ENCODE measurements at places on chromosomes 7 and 10. TPM values are rescaled to one million over a fixed set of nuclear protein-coding genes. Genes with fewer than 3 reads are reported as not detected.

Gene DENND11
- 6.9 TPM for total RNA-seq

DNA sequence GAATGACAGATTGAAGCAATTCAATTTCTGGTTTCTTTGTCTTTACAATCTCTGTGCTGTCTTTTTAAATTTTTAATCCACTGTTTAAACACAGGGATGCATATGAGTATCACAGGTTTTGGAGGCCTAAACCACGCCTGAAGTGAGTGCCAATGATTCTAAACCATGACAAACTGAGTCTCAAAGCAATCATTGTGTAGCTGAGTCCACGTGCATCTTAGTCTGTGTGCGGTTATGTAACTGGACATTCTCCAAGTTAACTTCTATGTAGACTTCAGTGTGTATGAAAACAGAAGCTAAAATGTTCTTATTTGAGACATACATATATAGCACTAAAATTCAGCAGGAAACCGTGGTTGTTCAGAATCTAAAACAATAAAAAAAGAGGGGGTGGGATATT, 79.3 kb upstream of the ST8SIA6 start:
- DNase-seq, result peak; percentile 40

- DNase-seq, result peak; percentile 19
These were observed 4.4 kb upstream of the FAM107B start for GRCh38 chr10:14779001-14779651.

- DNase-seq, result no peak
These were observed 45.0 kb downstream of the BICC1 start for GRCh38 chr10:58557714-58558113.

- no peak for DNase-seq
These were observed 54.3 kb downstream of the SMKR1 start for GRCh38 chr7:129556607-129557133.

Gene GPR146
- 3.3 TPM for total RNA-seq

Gene MUC12
- 0.51 TPM for total RNA-seq

DNA sequence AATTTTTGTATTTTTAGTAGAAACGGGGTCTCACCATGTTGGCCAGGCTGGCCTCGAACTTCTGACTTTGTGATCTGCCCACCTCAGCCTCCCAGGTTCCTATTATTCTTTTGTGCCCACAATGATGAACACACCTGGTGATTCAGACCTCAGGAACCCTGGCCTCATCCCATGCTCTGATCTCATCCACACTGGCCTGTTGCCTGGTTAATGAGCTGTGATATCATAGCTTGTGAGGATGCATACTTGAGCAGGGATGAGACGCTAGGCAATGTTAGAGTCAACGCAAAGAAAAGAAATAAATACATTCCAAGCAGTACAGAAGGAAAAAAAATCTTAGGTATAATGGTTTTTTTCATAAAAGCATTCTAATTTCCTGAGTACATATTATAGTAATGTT, 82.4 kb upstream of the RNF32 start:
- DNase-seq, result peak; percentile 91

DNA sequence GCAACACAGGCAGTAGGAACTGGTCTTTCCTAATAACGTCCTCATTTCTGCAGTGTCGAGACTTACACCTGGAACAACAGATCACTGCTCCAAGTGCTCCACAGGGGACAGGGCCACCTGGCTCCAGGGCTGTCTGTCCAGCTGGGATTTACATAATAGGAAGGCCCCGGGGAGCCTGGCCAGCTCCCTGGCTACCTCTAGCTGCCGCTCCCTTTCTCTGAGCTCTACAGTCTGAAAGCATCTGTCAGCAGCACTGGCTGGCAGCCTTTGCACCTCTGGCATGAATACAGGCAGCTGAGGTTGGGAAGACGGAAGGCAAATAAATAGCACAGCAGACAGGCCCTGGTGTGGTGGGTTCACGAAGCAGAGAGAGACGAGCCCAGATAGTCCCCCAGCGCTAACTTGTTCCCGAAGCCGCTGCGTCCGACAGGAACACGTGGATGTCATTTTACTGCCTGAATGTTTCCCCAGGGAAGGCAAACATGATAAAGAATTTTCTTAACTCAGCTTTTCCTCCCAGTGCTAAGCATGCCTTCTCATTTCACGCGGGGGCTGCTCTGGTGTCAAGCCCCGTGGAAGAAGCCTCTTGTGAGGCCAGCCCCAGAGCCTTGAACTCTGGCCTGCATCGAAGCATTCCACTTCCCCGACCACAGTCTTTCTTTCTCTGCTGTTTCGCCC, 105.4 kb downstream of the ITIH5 start:
- peak; percentile 21 for DNase-seq

Gene MARVELD1
- 12.1 TPM for total RNA-seq

Gene SUGCT
- total RNA-seq, result 16.5 TPM

DNA sequence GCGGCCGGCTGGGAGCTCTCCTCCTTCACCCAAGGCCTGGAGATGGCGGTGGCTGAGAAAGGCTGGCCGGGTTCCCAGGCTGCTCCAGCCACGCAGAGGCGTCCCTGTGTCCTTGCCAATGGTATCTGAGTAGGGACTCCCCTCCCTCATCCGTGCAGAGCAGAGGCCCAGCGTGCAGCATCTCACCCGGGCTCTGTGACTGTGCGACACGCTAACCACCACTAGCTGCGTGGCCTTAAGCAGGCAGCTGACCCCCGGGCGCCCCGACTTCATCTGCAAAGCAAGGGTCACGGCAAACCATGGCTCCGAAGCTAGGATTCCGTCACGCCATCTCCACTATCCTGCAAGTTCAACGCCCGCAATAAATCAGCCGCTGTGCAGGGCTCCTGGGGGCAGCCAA, 47.2 kb upstream of the TNRC18 start:
- DNase-seq, result no peak

GRCh38 chr10:1465418-1465911, 271.9 kb downstream of the ADARB2 start:
- DNase-seq, result no peak

- DNase-seq, result no peak
These were observed 240.8 kb downstream of the CDK14 start for GRCh38 chr7:90836937-90837336.

- no peak for DNase-seq
These were observed 66.3 kb upstream of the ETV1 start for GRCh38 chr7:14055813-14056212.

DNA sequence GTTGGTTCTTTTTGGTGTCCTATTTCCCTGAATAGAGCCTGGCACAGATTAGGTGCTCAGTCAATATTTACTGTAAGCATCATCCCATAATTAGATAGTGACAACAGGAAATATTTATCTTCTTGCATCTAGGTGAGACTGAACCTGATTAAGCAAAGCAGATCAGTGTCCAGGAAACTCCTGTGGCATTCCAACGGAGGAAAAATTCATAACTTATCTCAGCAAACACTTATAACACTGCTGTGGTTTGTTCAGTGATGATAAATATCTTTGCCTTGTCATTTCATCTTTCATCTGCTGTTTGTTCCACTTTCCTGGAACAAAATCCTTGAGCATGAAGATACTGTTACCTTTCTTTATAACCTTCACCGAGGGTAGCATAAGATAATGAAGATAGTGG, 1160.3 kb upstream of the AUTS2 start:
- DNase-seq, result no peak

- DNase-seq, result no peak
These were observed 78.9 kb upstream of the NXPH1 start for GRCh38 chr7:8354503-8354902.

DNA sequence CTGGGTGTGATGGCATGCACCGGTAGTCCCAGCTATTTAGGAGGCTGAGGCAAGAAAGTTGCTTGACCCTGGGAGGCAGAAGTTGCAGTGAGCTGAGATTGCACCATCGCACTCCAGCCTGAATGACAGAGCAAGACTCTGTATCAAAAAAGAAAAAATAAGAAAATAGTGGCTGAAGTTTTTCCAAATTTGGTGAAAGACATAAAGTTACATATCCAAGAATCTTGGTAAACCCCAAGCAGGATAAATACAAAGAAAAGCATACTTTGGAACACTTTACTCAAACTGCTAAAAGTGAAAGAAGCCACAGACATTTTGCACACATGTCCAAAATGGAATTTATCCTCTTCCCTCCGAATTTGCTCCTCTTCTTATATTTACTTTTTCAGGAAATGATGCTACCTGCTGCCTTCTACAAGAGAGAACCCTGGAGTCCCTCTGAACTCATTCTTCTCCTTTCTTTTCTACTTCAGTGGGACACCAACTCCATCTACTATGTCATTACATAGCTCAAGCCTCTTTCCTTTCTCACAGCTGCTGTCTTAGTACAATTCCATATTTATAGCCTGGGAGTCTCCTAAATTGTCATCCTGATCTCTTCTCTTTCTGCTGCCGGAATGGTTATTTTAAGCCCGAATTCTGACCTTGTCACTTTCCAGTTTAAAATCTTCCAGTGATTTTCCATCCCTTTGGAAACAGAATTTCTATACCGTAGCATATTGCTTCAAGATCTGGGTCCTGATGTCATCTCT, 17.3 kb upstream of the SMNDC1 start:
- no peak for DNase-seq

- DNase-seq, result no peak
These were observed 37.4 kb upstream of the XPNPEP1 start for GRCh38 chr10:109960682-109961081.

Gene HOXA3
- 1.5 TPM for total RNA-seq

- no peak for DNase-seq
These were observed 58.5 kb upstream of the CARD11 start for GRCh38 chr7:3102159-3102558.

Gene GIMAP1
- under 0.01 TPM for total RNA-seq

DNA sequence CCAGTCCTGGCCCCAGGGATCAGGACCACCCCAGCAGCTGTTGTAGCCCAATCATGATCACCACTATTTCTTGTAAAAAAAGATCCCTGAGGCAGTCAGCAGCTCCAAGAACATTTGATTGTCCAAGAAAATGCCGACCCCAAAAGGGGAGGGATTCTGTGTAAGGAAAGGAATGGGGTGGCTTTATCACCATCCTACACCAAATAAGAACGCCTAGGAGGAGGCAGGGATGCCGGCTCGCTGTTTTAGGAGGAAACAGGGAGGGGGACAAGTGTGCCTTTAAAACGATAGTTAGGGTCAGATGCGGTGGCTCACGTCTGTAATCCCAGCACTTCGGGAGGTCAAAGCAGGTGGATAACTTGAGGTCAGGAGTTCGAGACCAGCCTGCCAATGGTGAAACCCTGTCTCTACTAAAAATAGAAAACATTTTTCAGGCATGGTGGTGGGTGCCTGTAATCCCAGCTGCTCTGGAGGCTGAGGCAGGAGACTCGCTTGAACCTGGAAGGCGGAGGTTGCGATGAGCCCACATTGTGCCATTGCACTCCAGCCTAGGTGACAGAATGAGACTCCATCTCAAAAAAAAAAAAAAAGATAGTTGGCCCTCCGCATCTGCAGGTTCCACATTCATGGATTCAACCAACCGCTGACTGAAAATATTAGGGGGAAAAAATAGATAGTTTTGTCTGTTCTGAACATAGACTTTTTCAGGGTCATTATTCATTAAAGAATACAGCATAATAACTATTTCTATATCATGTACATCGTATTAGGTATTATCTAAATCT, 63.6 kb downstream of the PDIA4 start:
- no peak for DNase-seq

DNA sequence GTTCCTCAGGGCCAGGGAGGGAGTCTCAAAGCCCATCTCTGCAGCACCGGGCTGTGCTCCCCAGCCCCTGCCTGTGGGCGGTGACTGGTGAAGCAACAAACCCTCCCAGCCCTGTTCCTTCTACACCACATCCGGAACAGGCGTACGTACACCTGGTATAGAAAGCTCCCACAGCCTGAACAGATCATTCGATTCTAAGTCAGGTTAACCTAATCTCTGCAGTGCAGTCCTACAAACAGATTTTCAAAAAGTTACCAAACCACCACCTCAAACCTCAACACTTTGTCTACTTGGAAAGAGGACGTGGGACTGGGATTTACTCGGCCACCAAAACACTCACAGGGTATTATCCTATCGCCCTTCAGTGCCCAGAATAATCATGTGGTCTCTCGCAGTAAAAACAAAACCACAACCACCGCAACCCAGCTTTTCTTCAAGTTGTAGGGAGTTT, 238.4 kb downstream of the DIP2C start:
- no peak for DNase-seq

Gene SPDYE6
- not detected for total RNA-seq

GRCh38 chr7:24102988-24103387, 181.0 kb upstream of the NPY start:
- DNase-seq, result no peak

DNA sequence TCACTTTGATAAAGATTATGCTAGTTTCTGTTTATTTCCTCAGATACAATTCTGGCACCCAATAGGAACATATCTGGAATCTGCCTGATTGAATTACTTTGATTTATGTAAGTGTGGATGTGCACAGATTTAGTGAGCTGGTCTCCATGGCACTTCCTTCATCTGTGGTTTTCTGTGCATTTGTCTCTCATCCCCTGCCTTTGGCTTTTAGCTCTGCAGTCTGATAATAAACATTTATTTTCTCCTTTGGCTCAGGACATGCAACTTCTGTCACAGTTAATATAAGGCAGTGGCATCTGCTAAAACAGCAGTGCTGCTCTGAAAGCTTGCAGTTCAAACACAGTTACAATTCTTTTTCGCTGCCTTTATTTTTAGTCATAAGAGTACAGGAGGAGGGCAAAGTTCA, 273.7 kb upstream of the CHRM2 start:
- peak; percentile 3 for DNase-seq

Gene PPP1R17
- not detected for total RNA-seq

Measured in fibroblast of lung (primary cell).